ENCODE measurements at places on chromosomes 5 and 9. TPM values are rescaled to one million over a fixed set of nuclear protein-coding genes. Genes with fewer than 3 reads are reported as not detected.
A peak's percentile ranks its signal among the peaks of the same experiment; 100 is the strongest.

DNA sequence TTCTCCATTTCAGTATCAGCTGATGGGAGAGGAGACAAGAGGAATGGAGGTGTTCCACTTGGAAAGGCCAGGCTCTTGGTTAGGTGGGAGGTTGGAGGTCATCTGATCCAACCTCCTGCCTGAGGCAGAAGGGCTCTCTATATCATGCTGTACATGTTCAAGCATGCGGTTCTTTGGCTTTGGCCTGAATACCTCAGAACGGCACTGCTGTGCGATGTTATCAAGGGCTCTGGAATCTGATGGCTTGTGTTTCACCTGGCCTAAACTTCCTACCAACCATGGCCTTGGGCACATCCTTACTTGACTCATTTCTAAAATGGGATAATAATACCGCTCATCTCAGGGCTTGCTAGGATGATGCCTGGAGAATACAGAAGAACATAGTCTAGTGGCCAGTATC is 90.1 kb upstream of the FAM169A start:
- no peak for ATAC-seq

DNA sequence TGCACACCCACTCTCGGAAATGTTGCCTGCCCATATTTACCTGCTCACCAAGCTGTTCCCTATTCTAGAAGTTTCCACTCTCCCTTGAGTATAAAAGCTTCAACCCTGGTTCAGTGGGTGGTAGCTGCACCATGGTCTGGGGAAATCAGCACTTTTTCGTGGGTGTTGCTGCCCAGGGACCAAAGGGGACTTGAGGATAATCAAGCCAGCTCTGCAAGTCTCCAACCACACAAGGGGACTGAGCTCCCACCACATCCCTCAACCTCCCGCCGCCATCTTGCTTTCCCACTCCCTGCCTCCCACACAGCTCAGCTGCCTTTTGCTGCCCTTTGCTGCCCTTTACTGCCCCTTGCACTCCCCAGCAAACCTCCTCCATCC is 210.0 kb downstream of the AUH start:
- ATAC-seq = no peak

- ATAC-seq = no peak
These were observed 233.6 kb downstream of the GABRB2 start for GRCh38 chr5:161312882-161313281.

GRCh38 chr5:159310511-159310910 is 19.8 kb downstream of the IL12B start:
- ATAC-seq = no peak

GRCh38 chr5:139417214-139417613 is 13.3 kb upstream of the SPATA24 start:
- peak; percentile 65 for ATAC-seq

DNA sequence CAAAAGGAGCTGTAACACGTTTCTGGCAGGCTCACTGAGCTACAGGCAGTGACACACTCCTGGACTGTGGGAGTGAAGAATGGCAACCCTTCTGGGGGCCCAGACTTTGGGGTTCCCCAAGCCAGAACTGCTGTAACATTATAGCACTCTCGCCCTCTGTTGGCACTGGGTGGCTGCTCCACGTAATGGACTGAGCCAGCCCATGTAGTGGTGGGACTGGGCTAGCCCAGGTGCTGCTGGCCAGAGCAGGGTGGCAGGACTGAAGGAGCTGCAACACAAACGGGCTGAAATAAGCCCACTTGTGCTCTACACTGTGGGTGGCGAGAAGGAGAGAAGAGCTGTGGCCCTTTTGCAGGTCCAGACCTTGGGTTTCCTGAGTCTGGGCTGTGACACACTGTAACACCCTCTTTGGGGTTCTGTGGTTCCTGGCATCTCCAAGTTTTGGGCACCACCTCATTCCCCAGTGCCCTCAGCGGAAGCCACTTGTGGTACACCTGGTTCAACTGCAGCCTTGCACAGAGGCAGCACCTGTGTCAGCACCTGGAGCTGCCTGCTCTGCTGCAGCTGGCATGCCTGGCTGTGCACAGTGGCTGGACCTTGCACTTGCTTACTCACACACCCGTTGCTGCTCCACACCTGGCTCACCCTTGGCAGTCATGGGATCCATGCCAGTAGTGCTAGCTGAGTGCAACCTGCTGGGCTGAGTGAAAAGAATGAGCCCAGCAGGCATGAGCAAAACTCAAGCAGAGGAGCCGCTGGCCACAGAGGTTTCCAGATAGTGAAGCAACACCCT is 95.0 kb upstream of the PRR16 start:
- no peak for ATAC-seq

DNA sequence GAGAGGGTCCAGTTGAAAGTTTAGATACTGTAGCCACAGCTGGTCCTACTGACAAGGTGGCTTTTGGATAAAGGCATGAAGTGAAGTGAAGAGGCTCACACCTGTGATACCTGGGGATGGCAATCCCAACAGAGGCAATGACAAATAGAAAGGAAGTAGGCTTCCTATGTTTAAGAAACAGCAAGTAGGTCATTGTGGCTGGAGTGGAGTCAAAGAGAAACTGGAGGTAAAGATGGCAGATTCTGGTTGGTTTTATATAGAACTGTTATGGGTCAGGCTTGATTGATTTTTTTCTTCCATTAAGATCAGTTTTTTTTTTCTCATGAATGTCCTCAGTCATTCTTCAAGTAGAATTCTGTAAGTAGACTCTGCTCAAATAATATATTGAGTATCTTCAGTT is 79.5 kb downstream of the ANXA1 start:
- no peak for ATAC-seq

GRCh38 chr9:84212246-84212645 is 128.3 kb downstream of the SLC28A3 start:
- no peak for ATAC-seq

GRCh38 chr5:133818031-133818431 is 150.4 kb downstream of the C5orf15 start:
- peak; percentile 85 for ATAC-seq

GRCh38 chr5:135944967-135945560 is 9.7 kb downstream of the LECT2 start:
- peak; percentile 62 for ATAC-seq

GRCh38 chr9:100449420-100449819 is 22.5 kb downstream of the MSANTD3 start:
- ATAC-seq = no peak

DNA sequence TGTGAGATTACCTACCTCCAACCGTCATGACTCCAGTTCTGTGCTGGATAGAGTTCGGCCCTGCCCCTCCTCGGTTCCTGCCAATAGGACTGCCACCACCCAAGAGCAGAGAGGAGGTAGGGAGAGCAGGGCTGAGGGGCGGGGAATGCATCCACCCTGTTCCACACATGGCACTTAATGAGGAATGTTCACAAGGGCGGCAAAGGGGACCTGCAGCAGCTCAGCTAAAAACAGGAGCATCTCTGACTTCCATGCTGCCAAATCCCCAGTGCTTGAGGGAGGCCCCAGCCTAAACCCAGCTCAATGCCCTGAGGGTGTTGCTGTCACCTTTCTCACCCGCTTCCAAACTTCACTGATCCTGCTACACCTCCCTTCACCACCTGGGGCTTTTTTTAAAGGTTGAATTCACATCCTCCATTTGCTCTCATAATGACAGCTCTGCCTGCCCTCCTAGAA is 7.8 kb upstream of the DELE1 start:
- no peak for ATAC-seq

- ATAC-seq = no peak
These were observed 40.9 kb upstream of the NSMF start for GRCh38 chr9:137499858-137500661.

GRCh38 chr5:44278469-44278868 is 110.8 kb downstream of the FGF10 start:
- ATAC-seq = no peak

GRCh38 chr9:15086778-15087324 is 176.6 kb upstream of the FREM1 start:
- ATAC-seq = no peak

- ATAC-seq = no peak
These were observed 380.9 kb downstream of the RAB3C start for GRCh38 chr5:58963821-58964220.

GRCh38 chr5:124199893-124200292 is 546.5 kb downstream of the ZNF608 start:
- no peak for ATAC-seq

GRCh38 chr9:76571743-76572146 is 112.8 kb downstream of the GCNT1 start:
- ATAC-seq = no peak

DNA sequence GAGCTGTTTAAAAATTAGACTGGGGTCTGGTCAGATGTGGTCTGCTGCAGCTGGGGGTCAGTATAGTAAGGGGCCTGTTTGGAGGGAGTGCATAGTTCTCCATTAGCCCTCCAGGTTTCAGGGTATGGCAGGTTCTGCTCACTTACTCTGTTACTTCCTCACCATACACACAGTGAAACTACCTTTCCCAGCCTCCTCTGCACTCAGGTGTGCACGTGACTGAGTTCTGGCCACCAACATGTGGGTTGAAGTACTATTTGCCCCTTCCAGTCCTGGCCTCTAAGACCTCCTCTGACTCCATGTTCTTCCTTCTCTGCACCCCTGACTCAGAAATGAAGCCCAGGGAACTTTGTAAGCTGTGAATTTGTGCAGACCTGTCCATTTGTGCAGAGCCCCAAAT is 190.5 kb upstream of the CLINT1 start:
- ATAC-seq = no peak

DNA sequence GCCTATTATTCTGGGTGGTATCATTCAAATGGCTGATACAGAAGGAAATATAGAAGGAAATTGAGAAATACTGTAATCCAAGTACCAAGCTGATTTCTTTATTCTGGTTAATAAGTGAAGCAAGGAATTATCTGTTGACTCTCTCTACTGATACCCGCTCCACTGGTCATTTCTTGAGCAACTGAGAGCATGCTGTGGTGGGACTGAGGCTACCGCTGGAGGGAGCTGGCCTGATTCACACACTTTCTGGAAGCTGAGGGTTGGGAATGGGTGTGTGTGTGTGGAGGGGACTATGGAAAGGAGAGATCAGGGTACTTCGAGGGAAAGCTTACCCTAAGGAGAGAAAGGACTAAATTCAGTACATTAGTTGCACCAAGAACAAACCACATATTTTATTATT is 104.1 kb downstream of the UGCG start:
- no peak for ATAC-seq

DNA sequence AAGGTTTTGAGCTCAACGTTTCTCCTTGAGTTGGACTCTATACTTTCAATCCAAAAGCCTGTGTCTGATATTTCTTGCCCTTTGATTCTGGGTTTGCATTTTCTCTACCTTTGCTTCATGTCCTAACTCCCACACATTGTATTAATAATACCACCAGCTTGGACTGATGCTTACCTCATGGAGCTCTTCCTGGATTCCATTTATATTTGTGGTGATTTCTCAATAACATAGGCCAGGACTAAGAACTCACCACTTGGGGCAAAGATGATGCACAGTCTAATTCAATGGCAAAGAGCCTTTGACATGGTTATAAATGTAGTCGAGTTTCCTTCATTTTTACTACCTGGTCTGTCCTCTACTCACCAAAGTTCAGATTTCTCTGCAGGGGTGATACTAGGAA is 27.5 kb upstream of the EFNA5 start:
- ATAC-seq = no peak

DNA sequence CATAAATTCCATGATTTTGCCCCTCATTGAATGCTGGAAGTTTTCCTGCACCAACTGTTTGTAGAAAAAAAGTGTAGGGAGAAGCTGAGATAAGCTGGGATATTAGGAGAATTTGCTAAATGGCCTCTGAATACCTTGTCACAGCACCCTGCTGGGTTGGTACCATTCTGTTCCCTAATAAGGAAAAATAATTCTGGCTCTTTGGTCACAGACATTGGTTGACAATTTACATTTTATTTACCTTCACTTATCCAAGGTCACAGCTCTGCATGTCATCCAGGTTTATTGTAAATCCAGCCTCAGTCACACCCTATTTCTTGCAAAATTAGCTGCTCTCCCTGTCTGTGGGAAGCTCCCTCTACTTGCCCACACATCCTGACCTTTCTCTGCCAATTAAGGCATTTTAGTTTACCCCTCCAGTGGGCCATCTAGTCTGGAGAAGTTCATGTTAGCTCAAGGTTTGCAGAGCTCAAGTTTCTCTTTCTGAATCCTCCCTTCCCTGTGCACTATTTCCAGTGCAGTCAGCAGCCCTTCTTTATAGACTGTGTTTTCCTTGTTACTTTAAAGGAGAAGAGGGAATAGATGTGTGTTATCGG is 115.4 kb upstream of the NTRK2 start:
- ATAC-seq = no peak

- ATAC-seq = no peak
These were observed 3.1 kb upstream of the ZCCHC10 start for GRCh38 chr5:133029416-133029815.

GRCh38 chr9:14216612-14217194 is 97.2 kb downstream of the NFIB start:
- no peak for ATAC-seq

DNA sequence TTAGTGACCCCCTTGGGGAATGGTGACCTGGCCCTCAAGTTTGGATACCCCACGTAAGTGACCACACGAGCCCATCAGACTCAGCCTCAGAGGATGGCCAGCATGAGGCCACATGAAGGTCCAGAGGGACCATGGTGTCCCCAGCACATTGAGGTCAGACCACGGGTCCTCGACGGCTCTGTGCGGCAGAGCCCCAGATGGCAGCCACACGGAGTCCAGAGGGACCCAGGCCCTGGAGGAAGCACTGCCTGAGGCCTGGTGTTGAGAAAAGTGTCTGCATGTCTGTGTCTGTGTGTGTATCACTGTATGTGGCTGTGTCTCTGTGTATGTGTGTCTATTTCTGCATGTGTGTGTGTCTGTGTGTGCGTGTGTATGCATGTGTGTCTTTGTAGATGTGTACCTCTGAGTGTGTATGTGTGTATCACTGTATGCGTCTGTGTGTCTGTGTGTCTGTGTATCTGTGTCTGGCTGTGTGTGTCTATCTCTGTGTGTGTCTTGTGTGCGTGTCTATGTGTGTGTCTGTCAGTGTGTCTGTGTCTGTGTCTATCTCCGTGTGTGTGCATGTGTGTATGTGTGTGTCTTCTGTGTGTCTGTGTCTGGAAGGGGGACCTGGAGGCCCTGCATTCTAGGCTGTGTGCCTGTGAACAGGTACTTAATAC is 992 bp downstream of the LCNL1 start:
- ATAC-seq = no peak

- no peak for ATAC-seq
These were observed 50.8 kb downstream of the CRB2 start for GRCh38 chr9:123406691-123407216.

- no peak for ATAC-seq
These were observed 6.2 kb upstream of the SLC1A3 start for GRCh38 chr5:36599986-36600779.

- no peak for ATAC-seq
These were observed 103.7 kb downstream of the ARL15 start for GRCh38 chr5:54206580-54207229.

The EIF4E1B gene
- not detected for total RNA-seq

The SHOC1 gene
- total RNA-seq = not detected

The LCN9 gene
- not detected for total RNA-seq

The ZCCHC7 gene
- total RNA-seq = 12.1 TPM

The CARTPT gene
- total RNA-seq = 40.2 TPM

The IFNA21 gene
- total RNA-seq = not detected

The PCDHGB5 gene
- 4.0 TPM for total RNA-seq

The SLC26A2 gene
- 8.9 TPM for total RNA-seq

The NFIB gene
- 61.0 TPM for total RNA-seq

The SARDH gene
- not detected for total RNA-seq

The TTC39B gene
- total RNA-seq = 12.3 TPM

The GHR gene
- total RNA-seq = 6.5 TPM

Data from gastroesophageal sphincter (tissue), 4 donors.